NCI-H187 treated with DMSO at 0.1 percent for 48 hours (cell line): ENCODE measurements at places on chromosomes 5 and 9.
A peak's percentile ranks its signal among the peaks of the same experiment; 100 is the strongest.

GRCh38 chr5:156197042-156197635 lies 129.8 kb upstream of the SGCD start:
- DNase-seq, result no peak

GRCh38 chr5:126416266-126416925 lies 6.8 kb upstream of the GRAMD2B start:
- DNase-seq, result no peak

DNA sequence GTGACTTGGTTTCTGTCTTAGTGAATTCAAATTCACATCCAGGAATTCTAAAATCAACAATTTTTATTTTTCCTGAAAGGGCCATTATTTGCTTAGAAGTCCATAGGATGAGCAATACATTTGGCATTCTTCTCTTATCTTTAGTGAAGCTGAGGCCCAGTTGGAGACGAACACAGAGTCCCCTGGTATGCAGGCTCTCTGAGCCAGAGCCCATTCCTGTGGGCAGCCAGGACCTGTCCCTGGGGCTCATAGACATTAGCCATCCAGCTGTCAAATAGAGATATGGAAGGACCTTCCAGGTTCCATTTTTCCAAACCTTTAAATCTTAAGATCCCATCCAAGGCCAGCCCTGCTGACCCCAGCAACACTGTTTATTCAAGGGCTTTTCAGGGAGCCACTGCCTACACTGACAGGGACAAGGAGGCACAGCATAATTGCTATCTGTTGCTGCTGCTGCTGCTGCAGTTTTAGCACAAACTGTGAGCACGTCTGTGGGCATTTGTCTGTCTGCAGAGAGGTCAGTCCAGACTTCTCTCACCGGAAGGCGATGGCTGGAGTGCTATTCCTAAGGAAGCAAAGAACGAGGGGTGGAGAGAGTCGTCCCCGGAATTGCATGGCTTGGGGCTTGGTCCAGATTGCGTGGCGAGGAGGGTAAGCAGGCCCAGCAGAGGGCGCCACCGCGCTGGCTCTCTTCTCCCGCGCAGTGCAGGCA lies 639.0 kb downstream of the CCDC171 start:
- no peak for DNase-seq

- DNase-seq, result no peak
These were observed 134.8 kb upstream of the PCA3 start for GRCh38 chr9:76629205-76629990.

- DNase-seq, result peak; percentile 31
These were observed 13.9 kb upstream of the BASP1 start for GRCh38 chr5:17203329-17204132.

- no peak for DNase-seq
These were observed 151.4 kb downstream of the HSD17B3 start for GRCh38 chr9:96150324-96151227.

DNA sequence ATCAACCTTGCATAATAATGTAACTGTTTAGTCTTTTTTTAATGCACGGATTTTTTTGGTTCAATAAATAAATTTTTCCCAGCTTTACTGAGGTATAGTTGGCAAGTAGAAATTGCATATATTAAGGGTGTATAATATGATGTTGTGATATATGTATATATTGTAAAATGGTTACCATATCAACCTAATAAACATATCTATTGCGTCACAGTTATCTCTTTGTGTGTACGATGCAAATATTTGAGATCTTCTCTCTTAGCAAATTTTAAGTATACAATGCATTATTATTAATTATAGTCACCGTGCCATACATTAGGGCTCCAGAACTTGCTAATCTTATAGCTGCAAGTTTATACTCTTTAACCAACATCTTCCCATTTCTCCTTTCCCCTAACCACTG lies 57.2 kb upstream of the TMEM161B start:
- DNase-seq, result no peak

- DNase-seq, result no peak
These were observed 18.8 kb downstream of the BTNL9 start for GRCh38 chr5:181058786-181059296.

- DNase-seq, result no peak
These were observed 821 bp upstream of the VCP start for GRCh38 chr9:35073279-35073612.

DNA sequence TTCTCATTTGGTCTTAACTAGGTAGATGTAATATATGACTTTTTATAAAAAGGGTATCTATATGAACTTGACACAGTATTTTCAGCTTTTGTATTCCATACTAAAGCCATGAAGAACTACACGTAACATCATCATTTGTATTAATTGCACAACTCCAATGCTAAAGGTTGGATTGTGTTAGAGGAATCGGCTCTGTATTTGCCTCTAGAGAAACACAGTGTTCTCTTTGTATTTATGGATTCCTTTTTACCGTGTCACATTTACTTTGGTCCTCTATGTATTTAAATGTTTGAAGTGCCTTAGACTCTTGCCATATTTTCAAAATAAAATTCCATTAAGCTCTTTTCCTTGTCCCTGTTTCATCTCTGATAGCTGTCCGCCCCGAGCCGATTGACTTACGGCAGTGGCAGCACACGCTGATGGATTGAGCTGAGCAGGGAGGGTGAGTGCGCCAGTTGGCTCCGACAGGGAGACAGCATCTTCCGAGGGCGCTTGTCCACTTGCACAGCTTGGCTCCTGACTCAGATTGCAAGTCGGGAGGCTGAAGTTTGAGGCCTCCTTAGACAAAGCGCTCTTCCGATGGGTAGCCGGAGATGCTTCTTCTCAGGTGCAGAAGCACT lies 95.6 kb upstream of the DMRT1 start:
- no peak for DNase-seq

- no peak for DNase-seq
These were observed 173.8 kb downstream of the PCSK1 start for GRCh38 chr5:96259151-96259772.

DNA sequence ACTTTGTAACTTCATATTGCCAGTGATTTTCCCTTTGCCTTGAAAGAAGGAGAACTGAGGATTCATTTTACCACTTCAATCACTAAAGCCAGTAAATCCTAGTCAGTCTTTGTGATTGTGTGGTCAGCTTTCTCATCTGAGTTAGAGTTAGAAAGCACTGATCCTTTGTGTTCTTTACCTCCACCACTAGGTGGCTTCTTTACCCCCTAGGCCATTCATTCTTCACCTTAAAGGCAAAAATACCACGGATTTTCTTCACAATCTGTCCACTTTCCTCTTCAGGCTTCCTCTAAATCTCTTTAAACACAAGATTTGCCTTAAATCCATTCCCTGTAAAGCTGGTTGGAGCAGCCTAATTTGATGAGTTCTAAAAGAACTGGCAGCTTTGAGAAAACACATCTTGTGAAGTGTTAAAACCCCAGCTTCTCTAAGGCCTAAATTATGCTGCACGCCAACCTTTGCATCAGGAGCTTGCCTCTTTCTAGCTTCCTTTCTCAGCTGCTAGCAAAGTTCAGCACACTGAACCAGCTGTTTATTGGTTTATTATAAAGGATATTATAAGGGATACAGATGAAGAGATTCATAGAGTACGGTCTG lies 20.4 kb downstream of the BDP1 start:
- DNase-seq, result no peak

- DNase-seq, result no peak
These were observed 192.9 kb downstream of the EPB41L4A start for GRCh38 chr5:112226215-112226614.

GRCh38 chr9:112520656-112521055 lies 34.0 kb downstream of the KIAA1958 start:
- no peak for DNase-seq

DNA sequence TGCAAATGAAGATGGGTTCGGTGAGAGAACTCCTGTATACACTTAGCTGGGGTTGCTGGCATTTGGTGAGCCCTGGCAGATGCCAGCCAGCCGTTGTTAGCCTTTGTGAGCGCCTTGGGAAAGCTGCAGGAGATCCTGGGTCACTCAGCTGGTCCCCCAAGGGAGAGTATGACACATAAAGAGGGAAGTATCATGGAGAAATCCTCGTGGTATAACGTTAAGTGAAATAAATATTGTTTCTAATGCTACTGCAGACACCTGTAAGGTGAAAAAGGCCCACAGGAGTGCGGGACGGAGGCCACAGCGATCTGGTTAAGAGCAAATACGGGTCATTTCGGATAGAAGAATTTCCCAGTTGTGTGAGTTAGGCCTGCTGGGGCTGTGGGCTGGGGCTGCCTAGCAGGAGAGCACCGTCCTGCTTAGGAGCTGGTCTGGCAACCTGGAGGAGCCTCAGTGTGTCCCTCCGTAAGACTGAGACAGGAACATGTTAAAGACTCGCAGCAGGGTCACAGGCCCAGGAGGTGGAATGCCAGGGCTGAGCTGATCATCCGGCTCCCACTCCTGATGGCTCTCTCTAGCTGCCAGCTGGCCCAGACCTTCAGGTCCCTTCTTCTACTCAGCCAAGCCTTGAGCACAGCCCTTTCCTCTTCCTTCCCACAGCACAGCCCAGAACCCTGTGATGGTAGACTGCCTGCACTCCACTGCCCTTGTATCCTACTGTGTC lies 4.9 kb downstream of the NKX2-5 start:
- no peak for DNase-seq

- no peak for DNase-seq
These were observed 122.7 kb downstream of the NMUR2 start for GRCh38 chr5:152282331-152282730.

DNA sequence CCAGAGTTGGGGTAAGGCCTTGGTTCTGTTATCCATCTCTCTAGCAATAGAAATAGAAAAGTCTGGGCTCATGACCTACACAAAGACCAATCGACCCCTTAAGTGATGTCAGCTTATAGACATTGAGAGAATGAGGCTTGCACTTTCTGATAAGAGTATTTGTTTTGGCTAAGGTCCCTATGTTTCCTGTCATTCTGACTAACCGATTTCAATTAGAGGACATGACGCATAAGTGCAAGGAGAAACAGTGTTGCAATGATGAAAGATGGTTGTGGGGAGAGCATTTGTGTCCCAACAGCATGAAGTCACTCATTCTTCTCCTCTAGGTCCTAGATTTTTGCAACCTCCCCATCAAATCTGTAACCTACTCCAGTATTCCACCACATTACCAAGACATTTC lies 255.1 kb downstream of the MAT2B start:
- no peak for DNase-seq

GRCh38 chr9:99577351-99577750 lies 244.3 kb upstream of the NR4A3 start:
- no peak for DNase-seq

- no peak for DNase-seq
These were observed 340.9 kb upstream of the KIF2A start for GRCh38 chr5:61965069-61965468.

- DNase-seq, result no peak
These were observed 201.9 kb upstream of the ISL1 start for GRCh38 chr5:51181208-51181894.

GRCh38 chr5:14347522-14347921 lies 204.4 kb downstream of the TRIO start:
- no peak for DNase-seq

DNA sequence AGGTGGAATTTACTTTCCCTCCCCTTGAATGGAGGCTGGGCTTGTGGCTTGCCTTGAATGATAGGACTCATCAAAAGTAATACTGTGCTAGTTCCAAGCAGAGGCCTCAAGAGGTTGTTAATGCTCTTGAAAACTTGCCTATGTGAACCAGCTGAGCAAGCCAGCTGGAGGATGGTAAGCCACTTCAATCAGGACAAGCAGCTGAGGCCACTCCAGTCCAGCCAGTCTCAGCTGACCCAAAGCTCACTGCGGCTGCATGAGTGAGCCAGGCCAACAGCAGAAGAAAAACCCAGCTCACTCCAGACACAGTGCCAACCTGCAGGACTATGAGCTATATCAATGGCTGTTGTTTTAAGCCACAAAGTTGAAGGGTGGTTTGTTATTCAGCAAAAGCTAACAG lies 182.8 kb downstream of the MCTP1 start:
- peak; percentile 65 for DNase-seq

GRCh38 chr9:135622415-135623020 lies 16.8 kb downstream of the GLT6D1 start:
- DNase-seq, result no peak

- no peak for DNase-seq
These were observed 251.2 kb downstream of the PLK2 start for GRCh38 chr5:58208674-58209073.

- no peak for DNase-seq
These were observed 295.8 kb downstream of the DEPDC1B start for GRCh38 chr5:60404171-60404570.

- DNase-seq, result no peak
These were observed 3.6 kb upstream of the SNAPC4 start for GRCh38 chr9:136403538-136403914.

GRCh38 chr5:145178641-145179523 lies 656.3 kb downstream of the PRELID2 start:
- no peak for DNase-seq

DNA sequence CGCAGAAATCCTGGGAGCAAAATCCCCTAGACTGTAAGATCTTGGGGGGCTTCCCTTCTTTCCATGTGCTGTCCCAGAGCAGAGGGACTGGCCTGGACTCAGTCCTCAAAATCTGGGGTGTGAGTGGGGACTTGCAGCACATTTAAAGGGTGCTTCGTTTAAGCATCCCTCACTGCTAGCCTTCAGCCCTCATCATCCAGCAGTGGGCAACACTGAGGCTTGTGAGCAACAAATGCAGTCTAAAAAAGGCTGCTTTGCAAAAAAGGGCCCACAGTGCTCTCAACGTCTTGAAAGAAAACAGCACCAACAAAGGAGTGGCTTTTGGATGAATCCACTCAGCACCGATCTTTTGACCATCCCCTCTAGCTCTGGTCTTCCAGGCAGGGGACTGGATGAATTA lies 128.3 kb upstream of the TBC1D2 start:
- no peak for DNase-seq

DNA sequence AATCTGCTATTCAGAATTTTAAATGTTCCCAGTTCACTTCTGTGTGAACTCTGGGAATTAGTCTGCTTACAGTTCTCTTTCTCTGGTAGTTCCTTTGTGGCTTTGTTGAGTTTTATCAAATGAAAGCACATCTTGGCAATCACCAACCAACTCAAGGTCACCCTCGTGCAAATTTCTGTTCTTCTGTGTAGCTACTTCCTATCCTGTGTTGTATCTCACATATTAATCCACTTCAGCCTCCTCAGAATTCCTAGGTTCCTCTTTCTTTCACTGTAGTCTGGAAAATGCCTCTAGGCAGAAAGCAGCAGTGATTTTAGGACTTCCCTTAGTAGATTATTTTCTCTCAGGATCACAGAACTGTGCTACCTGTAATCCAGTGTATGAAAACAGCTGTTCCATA lies 100.3 kb downstream of the AUH start:
- no peak for DNase-seq

GRCh38 chr5:98656796-98657195 lies 116.7 kb upstream of the RGMB start:
- no peak for DNase-seq

- DNase-seq, result no peak
These were observed 34.1 kb upstream of the LRRC14B start for GRCh38 chr5:157126-157715.
